ENCODE measurements at places on chromosomes 13 and 19. TPM values are rescaled to one million over a fixed set of nuclear protein-coding genes. Genes with fewer than 3 reads are reported as not detected.

Gene SIGLEC9
- total RNA-seq, result 0.43 TPM

Gene GTPBP3
- 21.5 TPM for total RNA-seq

Gene CEACAM4
- not detected for total RNA-seq

Gene SHISA7
- total RNA-seq, result not detected

Gene F7
- total RNA-seq, result 0.05 TPM

Gene RCBTB1
- total RNA-seq, result 26.2 TPM

Gene ADPRHL1
- total RNA-seq, result 2.1 TPM

Gene KLK4
- total RNA-seq, result not detected

Gene ZNF726
- 10.4 TPM for total RNA-seq

Gene RFX1
- 2.2 TPM for total RNA-seq

Gene POU2F2
- 0.05 TPM for total RNA-seq

Gene MAN2B1
- 65.6 TPM for total RNA-seq

Gene LRP3
- total RNA-seq, result 85.2 TPM

Gene NCAN
- not detected for total RNA-seq

Gene CFAP97D2
- total RNA-seq, result not detected

Gene RPL21
- total RNA-seq, result 908 TPM

Gene PCDH8
- total RNA-seq, result not detected

Gene KCNC3
- total RNA-seq, result 0.22 TPM

Gene APLP1
- total RNA-seq, result 39.8 TPM

Gene PET100
- 35.8 TPM for total RNA-seq

Gene FAM216B
- not detected for total RNA-seq

Gene TSHZ3
- 4.7 TPM for total RNA-seq

Gene GARIN5A
- total RNA-seq, result not detected

Gene ZNF888
- total RNA-seq, result 6.6 TPM

Gene POLD1
- total RNA-seq, result 79.9 TPM

Gene GSX1
- not detected for total RNA-seq

Gene KLK14
- not detected for total RNA-seq

Gene SIGLEC11
- total RNA-seq, result not detected

Gene SYNE4
- 0.29 TPM for total RNA-seq

Gene SKA3
- 28.6 TPM for total RNA-seq

Gene ACP7
- total RNA-seq, result 0.03 TPM

Gene CTU1
- total RNA-seq, result 8.6 TPM

Gene ZNF568
- total RNA-seq, result 10.0 TPM

Gene CNN1
- 0.78 TPM for total RNA-seq

Gene GALP
- total RNA-seq, result not detected

Gene FAM124A
- total RNA-seq, result 2.8 TPM

Gene C19orf81
- total RNA-seq, result 2.1 TPM

Gene TEX29
- not detected for total RNA-seq

Gene MCF2L
- total RNA-seq, result 12.4 TPM

Gene OR4F17
- not detected for total RNA-seq

Gene OLFM2
- total RNA-seq, result 2.2 TPM

Gene NLRP9
- not detected for total RNA-seq

Gene PIK3R2
- 43.2 TPM for total RNA-seq

Gene UNC13A
- 6.2 TPM for total RNA-seq

Gene ZNF222
- total RNA-seq, result 7.2 TPM

Gene ATXN8OS
- not detected for total RNA-seq

Gene ZNF728
- total RNA-seq, result not detected

Gene HNRNPM
- total RNA-seq, result 97.9 TPM

Gene C19orf73
- total RNA-seq, result not detected

Gene RETN
- total RNA-seq, result not detected

Gene KLK6
- total RNA-seq, result 0.12 TPM

Measured in A172 (cell line).